ENCODE measurements at places on chromosomes 16 and 17.

GRCh38 chr17:30550512-30551273 is 73.5 kb downstream of the GOSR1 start:
- peak; percentile 73 for DNase-seq

DNA sequence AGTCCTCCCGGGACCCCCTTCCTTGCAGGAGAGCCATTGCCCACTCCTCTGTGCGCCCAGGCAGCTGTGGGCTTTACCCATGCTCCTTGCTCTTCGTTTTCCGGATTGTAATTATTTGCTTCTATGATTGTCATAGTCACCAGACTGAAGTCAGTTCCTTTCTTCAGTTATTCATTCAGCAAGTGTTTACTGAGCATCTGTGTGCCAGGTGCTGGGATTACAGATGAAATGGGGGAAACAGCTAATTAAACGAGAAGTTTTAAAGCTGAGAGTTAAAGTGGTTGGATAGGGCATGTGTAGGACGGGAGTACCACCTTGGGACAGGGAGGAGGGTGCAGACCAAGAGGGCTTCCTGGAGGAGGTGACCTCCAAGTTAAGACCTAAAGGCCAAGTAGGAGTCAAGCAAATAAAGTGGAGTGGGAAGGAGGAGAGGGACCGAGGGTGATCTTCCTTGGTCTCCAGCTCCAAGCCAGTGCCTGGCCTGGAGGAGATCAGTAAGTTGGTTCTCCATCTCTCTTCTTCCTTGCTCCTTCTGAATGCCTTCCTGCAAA is 126.6 kb downstream of the OR1D5 start:
- DNase-seq: no peak

DNA sequence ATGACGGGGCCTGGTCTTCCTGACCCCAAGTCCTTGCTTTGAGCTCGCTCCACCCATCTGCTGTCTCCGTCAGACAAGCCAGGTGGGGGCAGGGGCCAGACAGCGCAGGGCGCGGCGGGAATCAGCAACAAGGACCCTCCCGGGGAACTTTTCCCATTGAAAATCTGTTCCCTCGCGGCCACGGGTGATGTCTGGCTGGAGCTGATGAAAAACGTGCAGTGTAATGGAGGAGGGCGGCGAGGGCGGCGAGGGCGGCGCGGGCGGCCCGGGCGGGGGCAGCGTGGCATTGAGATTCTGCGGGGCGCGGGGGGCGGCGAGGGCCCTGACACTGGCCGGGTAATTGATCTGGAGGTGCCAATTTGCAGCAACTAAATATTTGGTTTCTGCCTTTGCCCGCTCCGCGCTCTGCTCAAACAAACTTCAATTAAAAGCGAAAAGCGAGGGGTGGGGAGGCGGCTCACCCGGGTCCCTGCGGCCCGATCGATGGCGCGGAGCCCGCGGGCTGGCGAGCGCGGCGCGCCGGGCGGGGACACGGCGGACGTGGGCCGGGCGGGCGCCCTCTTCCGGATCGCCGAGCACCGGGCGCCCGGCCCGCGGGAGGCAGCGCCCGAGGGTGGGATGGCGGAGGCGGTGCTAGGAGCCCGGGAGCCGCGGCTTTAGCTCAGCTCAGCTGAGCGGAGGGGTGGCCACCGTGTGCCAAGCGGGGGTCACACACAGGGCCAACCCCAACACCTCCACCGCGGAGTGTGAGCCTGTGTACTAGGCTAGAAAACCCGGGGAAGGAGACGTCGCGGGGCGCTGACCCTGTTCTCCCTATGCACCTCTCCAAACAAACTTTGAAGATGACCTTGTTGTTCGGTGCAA is 32.4 kb downstream of the DCAKD start:
- DNase-seq: peak; percentile 75

- no peak for DNase-seq
Observed at GRCh38 chr17:76720941-76721340, 5.5 kb downstream of the JMJD6 start.

- no peak for DNase-seq
Observed at GRCh38 chr17:70173681-70174080, 4.3 kb downstream of the KCNJ2 start.

GRCh38 chr17:70668276-70668937 is 499.1 kb downstream of the KCNJ2 start:
- DNase-seq: no peak

DNA sequence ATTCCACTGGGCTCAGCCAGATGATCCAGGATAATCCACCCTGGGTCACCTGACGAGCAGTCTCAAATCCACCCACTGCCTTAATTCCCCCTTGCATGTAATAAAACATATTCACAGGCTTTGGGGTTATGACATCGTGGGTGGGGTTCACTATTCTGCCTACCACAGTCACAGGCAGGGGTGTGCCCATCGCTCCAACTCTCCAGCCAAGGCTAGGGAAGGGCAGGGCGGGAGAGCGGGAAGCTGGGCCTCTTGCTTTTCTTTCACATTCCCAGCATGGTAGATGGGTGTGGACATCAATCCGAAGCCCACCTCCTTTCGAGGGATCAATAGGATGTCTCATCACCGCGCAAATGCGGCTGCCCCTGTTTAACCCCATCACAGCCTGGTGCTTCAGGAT is 12.7 kb upstream of the CD300LD start:
- DNase-seq: no peak

DNA sequence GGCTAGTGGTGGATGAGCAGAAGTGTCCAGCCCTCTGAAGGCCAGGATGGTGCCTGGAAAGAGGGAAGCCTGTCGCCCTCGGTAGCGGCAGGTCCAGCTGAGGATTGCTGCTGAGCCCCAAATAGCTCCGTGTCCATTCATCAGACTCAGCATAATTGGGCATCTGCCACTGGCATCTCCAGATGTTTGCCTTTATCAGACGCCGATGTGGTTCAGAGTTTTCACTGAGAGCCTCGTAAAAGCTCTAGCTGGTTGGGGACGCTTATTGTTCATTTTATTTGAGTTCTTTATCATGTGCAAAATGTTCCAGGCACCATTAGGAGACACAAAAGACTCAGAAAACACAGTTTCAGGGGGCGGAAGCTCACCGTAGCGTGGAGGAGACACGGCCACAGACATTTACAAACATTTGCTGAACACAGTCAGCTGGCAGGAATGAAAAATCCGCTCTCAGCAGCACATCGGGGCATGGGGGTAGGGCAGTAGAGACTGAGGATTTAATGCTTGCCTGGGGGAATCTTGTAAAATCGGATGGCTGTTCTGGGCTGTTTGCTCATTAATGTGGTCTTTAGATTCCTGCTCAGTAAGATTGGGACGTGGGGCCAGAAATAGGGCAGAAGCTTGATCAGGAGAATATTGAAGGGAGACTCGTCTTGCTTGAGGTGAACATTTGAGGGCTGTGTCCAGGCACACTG is 41.7 kb downstream of the SMPD3 start:
- DNase-seq: no peak

DNA sequence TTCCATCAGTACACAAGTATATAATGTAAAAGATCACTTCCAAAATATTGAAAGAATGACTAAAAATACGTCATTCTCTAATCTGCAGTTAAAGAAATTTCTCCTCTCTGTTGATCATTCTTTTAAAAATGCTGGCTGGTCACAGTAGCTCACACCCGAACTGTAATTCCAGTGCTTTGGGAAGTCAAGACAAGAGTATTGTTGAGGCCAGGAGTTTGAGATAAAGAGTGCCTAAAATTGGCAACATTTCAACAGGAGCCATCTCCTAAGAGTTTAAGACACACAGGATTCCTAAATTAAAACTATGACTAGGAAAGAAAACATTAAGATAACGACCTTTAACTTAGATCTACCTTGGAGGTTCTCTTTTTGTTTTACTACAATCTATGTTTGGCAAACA is 4.5 kb upstream of the USP32 start:
- no peak for DNase-seq

DNA sequence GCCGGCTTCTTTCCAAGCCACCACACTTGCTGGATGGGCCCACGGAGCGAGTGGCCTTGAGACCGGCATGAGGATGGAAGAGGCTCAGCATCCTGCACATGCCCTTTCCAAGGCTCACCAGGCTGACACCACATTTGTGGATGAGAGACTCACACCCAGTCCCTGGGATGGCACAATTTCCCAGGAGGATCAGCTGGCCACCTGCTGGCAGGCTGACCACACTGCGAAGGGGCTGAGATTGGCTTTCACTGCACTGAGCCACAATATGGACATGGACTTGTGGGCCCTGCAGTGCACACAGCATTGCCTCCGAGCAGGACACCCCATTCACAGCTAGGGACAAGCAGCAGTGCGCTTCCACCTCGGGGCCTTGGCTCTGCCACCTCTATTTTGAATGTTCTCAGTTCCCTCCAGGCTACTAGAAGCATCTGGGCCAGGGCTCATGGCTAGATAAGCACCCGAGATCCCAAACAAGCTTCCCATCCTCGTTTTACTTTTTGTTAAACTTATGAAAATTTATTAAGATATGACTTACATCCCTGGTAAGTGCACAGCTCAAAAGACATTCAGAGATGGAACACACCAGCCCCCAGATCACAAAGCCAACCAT is 25.3 kb upstream of the KSR1 start:
- peak; percentile 33 for DNase-seq
